ENCODE measurements at places on chromosomes 6 and 20.

DNA sequence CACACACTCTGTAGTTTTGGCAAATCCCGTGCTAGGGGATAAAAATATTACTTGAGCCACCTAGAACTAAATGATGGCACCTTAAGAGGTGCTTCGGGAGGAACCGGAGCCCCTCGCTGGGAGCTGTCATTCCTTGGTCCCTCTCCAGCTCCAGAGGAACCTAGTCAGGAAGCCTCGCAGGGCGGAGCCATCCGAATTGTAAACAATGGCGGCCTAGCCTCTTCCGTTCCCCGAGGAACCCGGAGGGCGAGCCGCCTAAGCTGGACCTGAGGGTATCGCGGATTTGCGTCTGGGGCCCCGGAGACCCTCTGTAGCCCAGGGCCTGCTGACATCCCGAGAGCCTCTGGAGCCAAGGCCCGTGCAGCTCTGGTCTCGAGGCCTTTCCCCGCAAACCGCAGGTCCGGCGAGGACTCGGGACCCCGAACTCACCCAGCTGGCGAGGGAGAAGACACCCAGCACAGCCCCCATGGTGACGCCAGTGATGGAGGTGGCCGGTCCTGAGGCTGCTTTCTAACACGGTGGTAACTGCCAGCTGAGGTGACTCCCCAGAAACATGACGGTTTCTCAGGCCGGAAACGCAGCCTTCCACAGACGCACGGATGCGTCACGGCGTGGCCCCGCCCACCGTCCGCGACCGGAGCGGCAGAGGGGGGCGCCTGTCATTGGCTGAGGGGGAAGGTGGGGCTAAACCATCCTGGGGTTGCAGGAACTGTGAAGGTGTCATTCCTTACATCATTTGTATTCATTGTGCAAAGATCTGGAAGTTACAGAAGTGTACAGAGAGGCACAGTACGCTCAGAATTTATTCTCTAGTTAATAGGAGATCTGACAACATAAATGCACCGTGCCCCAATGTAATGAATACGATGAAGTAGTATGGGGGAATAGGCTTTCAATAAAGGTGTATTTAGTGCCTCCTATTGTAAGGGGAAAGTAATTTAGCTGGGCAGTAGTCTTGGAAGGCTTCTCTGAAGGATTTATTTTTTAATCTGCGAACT is at the start of gene SERINC3:
SERINC3 (minus strand) TSS at position 587 of the 998 bp plus-strand sequence; CDS start at position 468, 119 bp downstream.
- peak; percentile 94 for DNase-seq

DNA sequence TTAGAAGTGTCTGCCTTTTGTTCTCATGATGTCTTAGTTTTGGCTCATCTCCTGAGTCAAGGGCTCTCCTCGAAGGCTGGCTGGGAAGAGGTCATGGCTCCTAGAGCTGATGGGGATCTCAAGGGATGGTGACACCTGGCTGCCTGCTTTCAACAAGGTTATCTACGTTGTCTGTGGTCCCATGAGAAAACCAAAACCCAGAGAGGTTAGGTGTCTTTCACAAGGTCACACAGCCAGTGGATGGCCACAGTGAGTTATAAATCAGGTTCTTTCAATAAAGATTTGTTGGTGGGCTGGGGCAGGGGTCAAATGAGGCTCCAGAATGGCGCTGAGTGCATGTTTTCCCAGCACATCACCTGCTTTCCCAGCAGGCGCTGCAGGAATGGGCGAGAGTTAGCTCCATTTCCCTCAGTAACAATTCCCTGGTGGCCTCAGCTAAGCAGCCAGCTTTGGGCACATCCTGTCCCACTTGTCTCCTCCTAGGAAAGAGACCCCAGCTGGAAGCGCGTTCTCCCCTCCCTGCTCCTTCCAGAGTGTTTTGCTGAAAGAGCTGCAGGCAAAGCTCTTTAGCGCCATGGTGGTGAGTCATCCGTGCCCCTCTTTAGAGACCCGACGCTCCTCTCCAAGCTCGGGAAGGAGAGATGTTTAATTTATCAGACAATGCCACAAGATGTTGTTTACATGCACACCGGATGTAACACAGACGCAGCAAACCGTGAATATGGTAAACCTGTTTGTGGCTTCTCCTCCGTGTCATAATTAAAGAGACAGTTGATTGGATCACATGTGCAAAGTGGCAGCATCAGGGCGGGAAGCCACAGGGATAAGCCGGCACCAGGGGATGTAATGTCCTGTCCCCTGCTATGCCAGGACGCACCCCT is 109.7 kb downstream of the LRFN2 start:
- peak; percentile 2 for DNase-seq

DNA sequence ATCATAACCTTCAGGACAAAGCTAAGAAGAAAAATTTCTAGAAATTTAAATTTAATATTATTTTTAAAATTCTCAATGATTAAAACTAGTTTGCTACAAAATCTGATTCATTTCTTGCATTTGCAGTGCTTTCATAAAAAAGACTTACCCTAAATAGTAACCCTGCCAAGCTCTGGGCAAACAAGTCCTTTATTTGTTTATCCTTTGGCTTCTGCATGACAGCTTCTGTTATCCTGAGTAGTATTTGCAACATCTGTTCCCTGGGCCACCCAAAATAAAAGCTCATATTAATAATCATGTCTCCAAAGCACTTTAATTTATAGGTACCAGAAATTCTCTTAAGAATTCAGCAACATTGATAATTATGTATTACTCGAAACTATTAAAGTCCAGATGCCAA is 101.3 kb downstream of the RALGAPA2 start:
- DNase-seq = no peak

DNA sequence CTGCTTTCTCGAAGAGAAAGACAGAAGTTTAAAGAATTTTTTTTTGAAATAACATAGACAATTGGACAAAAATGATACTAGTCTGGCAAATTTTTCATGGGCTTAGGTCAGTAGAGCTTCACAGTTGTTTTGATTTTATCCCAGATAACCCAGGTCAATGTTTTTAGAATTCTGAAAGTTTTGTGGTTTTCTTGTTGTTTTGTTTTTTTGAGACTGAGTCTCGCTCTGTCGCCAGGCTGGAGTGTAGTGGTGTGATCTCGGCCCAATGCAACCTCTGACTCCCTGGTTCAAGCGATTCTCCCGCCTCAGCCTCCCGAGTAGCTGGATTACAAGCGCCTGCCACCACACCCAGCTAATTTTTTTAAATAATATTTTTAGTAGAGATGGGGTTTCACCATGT is 22.8 kb downstream of the KIF13A start:
- DNase-seq = no peak

GRCh38 chr20:35226126-35226883 is at the start of gene MMP24:
MMP24 (plus strand) TSS chr20:35226690; CDS start chr20:35226739, 49 bp downstream.
- no peak for DNase-seq

GRCh38 chr6:34095741-34096140 is 50.1 kb downstream of the GRM4 start:
- no peak for DNase-seq

DNA sequence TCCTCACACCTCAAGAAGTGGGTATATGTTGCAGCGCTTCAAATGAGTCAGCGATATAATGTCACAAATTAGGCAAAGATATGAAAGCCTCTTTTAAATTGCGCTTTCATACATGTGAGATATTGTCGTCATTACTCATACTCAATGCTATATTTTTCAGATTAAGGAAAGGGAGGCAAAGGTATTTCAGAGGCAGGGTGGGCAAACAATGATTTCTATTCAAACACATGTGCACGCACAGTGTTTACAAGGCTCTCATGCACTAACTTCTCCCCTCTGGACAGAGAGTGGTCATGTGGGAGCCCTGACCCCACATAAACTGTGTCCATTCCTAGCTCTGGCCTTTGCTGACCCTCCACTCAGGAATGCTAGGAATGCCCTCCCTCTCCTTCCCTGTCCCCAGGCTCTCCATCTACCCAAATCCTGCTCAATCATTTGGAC is 112.1 kb upstream of the TMEM170B start:
- DNase-seq = no peak

- DNase-seq = no peak
These were observed 17.7 kb upstream of the CCN6 start for GRCh38 chr6:112036088-112036637.

DNA sequence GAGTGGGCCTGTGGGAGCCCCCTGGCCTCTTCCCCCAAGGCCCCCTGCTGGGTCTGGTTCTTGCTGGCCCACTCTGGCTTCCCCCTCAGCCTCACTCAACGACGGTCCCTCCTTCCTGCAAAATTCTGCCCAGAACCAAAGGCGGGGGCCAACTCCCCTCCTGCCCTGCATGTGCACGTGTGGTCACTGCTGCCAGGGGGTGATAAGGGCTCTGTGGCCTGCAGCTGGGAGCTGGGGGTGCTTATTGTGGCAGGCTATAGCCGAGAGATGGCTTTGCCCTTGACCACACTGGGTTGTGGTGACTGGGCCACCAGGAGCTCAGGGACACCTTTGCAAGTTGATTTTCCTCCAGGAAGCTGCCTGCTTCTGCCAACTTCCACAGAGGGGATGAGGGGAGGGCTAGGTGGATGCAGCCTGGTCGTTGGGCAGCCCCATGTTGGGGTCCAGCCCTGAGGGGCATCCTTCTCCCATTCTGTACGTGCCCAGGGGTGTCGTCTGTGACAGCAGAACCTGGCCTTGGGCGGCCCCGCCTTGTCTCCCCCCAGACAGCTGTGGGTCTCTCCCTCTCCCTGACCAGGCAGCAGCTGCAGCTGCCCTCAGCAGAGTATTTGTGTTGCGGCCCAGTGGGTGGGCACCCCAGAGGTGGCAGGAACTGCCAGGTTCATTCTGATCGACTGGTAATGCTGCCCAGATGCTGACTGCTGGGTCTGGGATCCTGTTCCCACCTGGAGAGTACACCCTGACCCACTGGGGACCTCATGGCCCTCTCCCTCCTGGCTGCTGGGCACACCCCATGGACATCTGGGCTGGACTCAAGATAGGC is 5.6 kb downstream of the TCEA2 start:
- no peak for DNase-seq

- no peak for DNase-seq
These were observed 4.0 kb upstream of the GNRH2 start for GRCh38 chr20:3039426-3039825.

- no peak for DNase-seq
These were observed 558.7 kb downstream of the LMBRD1 start for GRCh38 chr6:69238067-69238466.

DNA sequence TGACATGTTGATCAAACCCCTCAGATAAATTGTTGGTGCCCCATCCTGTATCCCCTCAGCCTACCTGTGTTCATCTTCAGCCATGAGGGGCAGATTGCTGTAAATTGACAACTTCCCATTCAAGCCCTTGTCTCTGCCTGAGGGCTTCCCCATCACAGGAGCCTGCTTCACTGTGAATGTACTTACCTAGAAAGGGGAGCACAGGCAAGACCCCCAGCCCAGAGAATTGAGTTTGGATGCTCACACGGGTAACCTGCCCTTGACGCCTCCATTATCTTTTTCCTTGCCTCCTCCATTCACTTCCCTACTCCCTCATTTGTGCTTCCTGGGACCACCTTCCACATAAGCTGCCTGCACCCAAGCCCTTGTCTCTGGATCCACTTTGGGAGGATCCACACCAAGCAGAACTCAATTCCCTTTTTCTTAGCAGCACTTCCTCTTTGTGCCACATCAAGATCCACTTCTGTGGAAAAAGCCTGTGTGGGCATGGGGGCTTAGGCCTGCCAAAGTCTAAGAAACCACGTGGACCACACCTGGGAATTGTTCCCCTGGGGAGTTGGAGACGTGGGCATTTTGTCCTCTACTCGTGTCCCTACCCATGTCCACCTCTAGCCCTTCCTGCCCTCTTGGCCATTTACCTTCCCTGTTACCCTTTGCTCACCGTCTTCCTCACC is 103.4 kb upstream of the FOXA2 start:
- DNase-seq = no peak

DNA sequence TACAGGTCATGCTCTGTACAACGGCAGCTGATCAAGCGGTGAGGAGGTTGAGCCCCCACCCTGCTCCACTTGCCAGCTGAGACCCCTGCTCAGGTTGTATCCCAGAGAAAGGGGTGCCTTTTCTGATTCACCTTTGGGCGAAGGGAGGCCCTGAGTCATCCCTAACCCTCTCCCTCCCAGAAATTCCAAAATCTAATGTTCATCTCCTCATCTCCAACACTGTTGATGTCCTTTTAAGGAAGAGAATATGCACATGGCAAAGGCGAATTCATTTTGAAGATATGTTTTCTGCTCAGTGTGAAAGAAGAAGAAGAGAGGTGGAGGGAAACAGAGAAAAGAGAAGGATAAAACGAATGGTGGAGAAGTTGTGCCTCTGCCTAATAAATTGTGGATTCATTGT is 120.5 kb downstream of the SCML4 start:
- no peak for DNase-seq

DNA sequence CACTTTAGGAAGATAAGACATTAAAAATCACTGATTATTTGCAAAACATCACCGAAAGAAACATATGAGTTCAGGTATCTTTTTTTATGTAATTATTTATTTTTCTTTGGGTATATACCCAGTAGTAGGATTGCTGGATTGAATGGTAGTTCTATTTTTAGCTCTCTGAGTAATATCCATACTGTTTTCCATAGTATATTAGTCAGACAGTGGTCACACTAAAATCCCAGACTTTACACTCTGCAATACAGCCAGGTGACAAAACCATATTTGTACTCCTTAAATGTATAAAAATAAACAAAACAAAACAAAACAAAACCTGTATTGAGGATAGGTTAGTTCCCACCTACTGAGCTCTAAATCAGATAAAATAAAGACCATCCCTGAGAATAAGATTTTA is 1024.3 kb upstream of the EYS start:
- no peak for DNase-seq

GRCh38 chr20:47241345-47241781 is 115.1 kb downstream of the ZMYND8 start:
- no peak for DNase-seq

- no peak for DNase-seq
These were observed 171.4 kb downstream of the MYLK4 start for GRCh38 chr6:2579241-2579761.

GRCh38 chr20:49292010-49292409 is 14.2 kb upstream of the ZNFX1 start:
- DNase-seq = no peak

- DNase-seq = no peak
These were observed 20.1 kb downstream of the ENPP3 start for GRCh38 chr6:131657222-131657621.

DNA sequence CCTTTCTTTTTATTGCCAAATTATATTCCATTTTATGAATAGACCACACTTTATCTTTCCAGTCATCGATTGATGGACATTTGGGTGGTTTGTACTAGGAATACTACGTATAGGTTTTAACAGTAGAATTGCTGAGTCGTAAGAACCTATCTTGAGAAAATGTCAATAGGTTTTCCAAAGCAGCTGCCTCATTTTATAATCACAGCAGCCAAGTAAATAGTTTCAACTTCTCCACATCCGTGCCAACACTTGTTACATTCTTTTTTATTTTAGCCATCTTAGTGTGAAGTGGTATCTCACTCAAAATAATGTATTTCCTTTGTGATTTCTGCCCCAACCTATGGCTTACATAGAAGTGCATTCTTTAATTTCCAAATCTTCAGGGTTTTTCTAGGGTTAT is 479.2 kb downstream of the CDH26 start:
- DNase-seq = no peak

Measured in activated T-cell treated with anti-CD3 and anti-CD28 coated beads for 1 hour (primary cell).